Neural progenitor cell (in vitro differentiated cells): ENCODE measurements at places on chromosomes 7 and 10. TPM values are rescaled to one million over a fixed set of nuclear protein-coding genes. Genes with fewer than 3 reads are reported as not detected.

The GPR85 gene
- 1.2 and 3.0 TPM in 2 replicates for total RNA-seq

The C10orf143 gene
- total RNA-seq, result 1.1 and 1.6 TPM in 2 replicates

The TMEM196 gene
- total RNA-seq, result not detected in 2 replicates

The SEC23IP gene
- total RNA-seq, result 23.4 and 39.2 TPM in 2 replicates

The RFC2 gene
- total RNA-seq, result 66.0 and 71.3 TPM in 2 replicates

The RBM20 gene
- total RNA-seq, result 0.28 and 0.32 TPM in 2 replicates

The CDC14C gene
- total RNA-seq, result 0.15 and 0.54 TPM in 2 replicates

The OR2A42 gene
- total RNA-seq, result 0.15 TPM in 1 of 2 replicates, not detected in the other

The MARVELD1 gene
- 7.1 and 21.9 TPM in 2 replicates for total RNA-seq

The AOAH gene
- total RNA-seq, result 5.5 and 5.9 TPM in 2 replicates

The TMEM130 gene
- 1.0 and 2.3 TPM in 2 replicates for total RNA-seq

The GAD2 gene
- total RNA-seq, result 0.41 and 0.74 TPM in 2 replicates

The SLC26A4 gene
- total RNA-seq, result 0.02 TPM in 1 of 2 replicates, not detected in the other

The RET gene
- 1.4 and 2.7 TPM in 2 replicates for total RNA-seq

The TRIM24 gene
- 101 and 116 TPM in 2 replicates for total RNA-seq

The HYAL4 gene
- total RNA-seq, result not detected in 2 replicates

The PPP1R3A gene
- total RNA-seq, result not detected in 2 replicates

The TMEM229A gene
- total RNA-seq, result 0.06 TPM in 1 of 2 replicates, not detected in the other

The STX1A gene
- total RNA-seq, result 21.9 and 29.0 TPM in 2 replicates

The TBRG4 gene
- 32.2 and 63.7 TPM in 2 replicates for total RNA-seq

The ITPRIP gene
- 1.6 and 4.4 TPM in 2 replicates for total RNA-seq

The ZNF485 gene
- 4.7 and 5.4 TPM in 2 replicates for total RNA-seq

The PNLIPRP2 gene
- total RNA-seq, result 0.74 and 1.6 TPM in 2 replicates

The GNAI1 gene
- total RNA-seq, result 56.9 and 91.3 TPM in 2 replicates

The ATRNL1 gene
- 6.9 and 16.4 TPM in 2 replicates for total RNA-seq

The FAM241B gene
- total RNA-seq, result 2.6 and 4.6 TPM in 2 replicates

The CYP2C19 gene
- not detected in 2 replicates for total RNA-seq

The TRIM50 gene
- not detected in 2 replicates for total RNA-seq

The AP1S1 gene
- total RNA-seq, result 74.4 and 94.2 TPM in 2 replicates

The FBXO24 gene
- total RNA-seq, result 1.2 and 2.5 TPM in 2 replicates

The MLLT10 gene
- total RNA-seq, result 55.7 and 61.3 TPM in 2 replicates

The FFAR4 gene
- total RNA-seq, result 0.04 and 0.06 TPM in 2 replicates

The NODAL gene
- total RNA-seq, result not detected in 2 replicates

The UNC5B gene
- 3.3 and 9.2 TPM in 2 replicates for total RNA-seq

The ARL4A gene
- 36.4 and 43.5 TPM in 2 replicates for total RNA-seq

The FAM131B gene
- total RNA-seq, result 20.1 and 46.5 TPM in 2 replicates

The COL26A1 gene
- 26.7 and 80.0 TPM in 2 replicates for total RNA-seq

The NUTM2B gene
- 0.41 and 0.43 TPM in 2 replicates for total RNA-seq

The AGR3 gene
- not detected in 2 replicates for total RNA-seq

The CUTC gene
- total RNA-seq, result 27.8 and 36.1 TPM in 2 replicates

The VSTM2A gene
- 0.12 TPM in 1 of 2 replicates, not detected in the other for total RNA-seq

The LRRN3 gene
- 1.7 and 2.4 TPM in 2 replicates for total RNA-seq

The PITX3 gene
- total RNA-seq, result 0.46 TPM in 1 of 2 replicates, not detected in the other

The GPR15LG gene
- total RNA-seq, result not detected in 2 replicates

The GIMAP4 gene
- not detected in 2 replicates for total RNA-seq

The SSC4D gene
- 0.43 and 6.8 TPM in 2 replicates for total RNA-seq

The MSMB gene
- total RNA-seq, result not detected in 2 replicates

The ADAM22 gene
- total RNA-seq, result 10.7 and 13.7 TPM in 2 replicates

The INMT gene
- 5.0 and 7.8 TPM in 2 replicates for total RNA-seq

The TEX36 gene
- total RNA-seq, result not detected in 2 replicates

The GNGT1 gene
- total RNA-seq, result 0.06 TPM in 1 of 2 replicates, not detected in the other

The PDE6C gene
- total RNA-seq, result not detected in 2 replicates

The AZGP1 gene
- total RNA-seq, result not detected in 2 replicates

The HOXA11 gene
- not detected in 2 replicates for total RNA-seq

The FAM24B gene
- total RNA-seq, result not detected in 2 replicates
